ENCODE measurements at places on chromosomes 2 and 18.

GRCh38 chr2:47040651-47041050, 114.5 kb downstream of the STPG4 start:
- DNase-seq: no peak

- DNase-seq: no peak
These were observed 28.5 kb downstream of the ITGB1BP1 start for GRCh38 chr2:9394816-9395215.

GRCh38 chr2:178450524-178450773, 526 bp downstream of the PRKRA start:
- no peak for DNase-seq

DNA sequence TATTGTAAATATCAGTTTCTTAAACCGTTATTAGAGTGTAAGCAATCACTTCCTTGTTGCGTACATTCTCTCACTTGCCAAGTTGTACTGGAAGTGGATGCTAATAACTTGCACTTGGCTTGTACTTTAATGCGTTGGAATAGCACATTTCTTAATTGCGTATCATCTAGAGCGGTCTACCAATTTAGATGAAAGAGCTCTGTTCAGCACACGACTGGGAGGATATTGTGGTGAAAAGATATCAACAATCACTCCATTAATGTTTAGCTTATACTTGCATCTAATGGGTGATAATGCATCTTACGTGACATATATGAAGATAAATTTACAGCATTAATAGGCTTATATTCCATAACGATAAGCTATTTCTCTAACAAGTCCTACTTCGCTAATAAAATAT, 11.7 kb upstream of the TMEFF2 start:
- no peak for DNase-seq

DNA sequence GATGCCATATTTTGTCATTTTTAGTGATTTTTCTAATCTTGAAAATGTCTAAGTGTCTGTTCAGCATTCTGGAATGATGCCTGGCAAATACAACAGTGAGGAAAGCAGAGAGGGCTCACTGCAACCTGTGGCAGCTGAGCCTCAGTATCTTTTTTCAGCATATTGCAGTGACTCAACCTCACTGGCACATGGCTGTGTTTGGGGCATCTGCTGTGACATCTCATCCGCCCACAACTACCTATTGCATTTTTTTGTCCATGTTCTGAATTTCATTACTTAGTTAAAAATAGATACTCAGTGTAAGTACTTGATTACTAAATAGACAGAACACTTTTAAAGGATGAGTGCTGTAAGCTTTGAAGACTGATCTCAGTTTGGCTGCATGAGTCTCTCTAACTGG, 10.7 kb downstream of the BABAM2 start:
- DNase-seq: no peak

GRCh38 chr18:76445275-76445674, 49.8 kb downstream of the ZNF516 start:
- DNase-seq: no peak

DNA sequence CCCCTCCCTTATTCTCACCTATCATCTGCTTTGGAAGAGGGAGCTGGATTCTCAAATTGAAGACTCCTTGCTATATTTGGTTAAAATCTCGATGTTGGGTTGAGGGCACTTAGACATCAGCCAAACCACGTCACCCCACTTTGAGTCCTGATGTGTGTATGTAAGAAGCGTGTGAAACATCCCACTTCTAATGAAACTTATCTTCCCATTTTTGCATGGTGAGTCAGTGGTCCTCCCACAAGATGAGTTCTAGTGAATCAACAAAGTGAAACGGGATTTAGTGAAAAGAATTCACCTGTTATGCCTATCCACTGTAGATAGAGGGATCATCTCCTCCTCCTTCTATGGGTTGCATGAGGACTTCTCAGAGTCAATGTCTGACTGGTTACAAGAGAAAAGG, 51.4 kb upstream of the SPRED2 start:
- DNase-seq: no peak

GRCh38 chr2:164700390-164700789, 79.1 kb upstream of the GRB14 start:
- no peak for DNase-seq

DNA sequence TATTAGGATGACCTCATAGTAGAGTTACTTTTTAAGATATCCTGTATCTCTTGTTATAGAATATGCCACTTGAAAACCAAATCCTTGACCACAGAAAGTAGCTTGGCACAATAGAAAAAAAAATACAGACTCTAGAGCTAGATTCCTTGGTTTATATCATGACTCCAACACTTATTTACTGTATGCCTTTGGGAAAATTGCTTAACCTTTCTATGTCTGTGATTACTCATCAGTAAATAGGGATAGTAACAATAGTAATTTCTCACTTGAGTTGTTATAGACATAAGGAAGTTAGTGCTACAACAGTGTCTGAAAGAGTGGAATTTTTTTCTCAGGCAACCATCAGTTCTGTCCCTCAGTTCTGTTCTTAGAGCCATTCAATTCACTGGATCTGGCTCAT, 193.8 kb downstream of the GULP1 start:
- DNase-seq: no peak

GRCh38 chr2:25256488-25256875, 85.2 kb downstream of the DNMT3A start:
- DNase-seq: no peak

- DNase-seq: no peak
These were observed 27.6 kb upstream of the ASAP2 start for GRCh38 chr2:9178904-9179571.

- DNase-seq: no peak
These were observed 705.9 kb upstream of the ZNF804A start for GRCh38 chr2:183892315-183892941.

DNA sequence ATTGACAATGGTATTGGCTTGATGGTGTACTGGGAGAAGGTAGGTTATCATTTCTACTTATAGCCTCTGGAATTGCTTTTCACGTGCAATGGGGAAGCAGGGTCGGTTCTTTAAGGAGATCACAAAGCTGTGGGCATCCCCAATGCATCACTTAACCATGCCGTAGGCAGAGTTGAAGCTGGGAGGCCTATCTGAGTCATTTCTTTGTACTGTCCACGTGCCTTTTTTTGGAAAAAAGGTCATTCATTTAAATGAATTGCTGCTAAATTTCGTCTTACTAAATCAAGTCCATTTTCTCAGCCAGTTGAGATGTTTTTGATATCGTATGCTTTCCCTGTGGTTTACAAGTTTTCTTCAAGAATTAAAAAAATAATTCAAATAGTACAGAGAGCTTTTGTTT, 17.2 kb upstream of the GYPC start:
- DNase-seq: no peak

DNA sequence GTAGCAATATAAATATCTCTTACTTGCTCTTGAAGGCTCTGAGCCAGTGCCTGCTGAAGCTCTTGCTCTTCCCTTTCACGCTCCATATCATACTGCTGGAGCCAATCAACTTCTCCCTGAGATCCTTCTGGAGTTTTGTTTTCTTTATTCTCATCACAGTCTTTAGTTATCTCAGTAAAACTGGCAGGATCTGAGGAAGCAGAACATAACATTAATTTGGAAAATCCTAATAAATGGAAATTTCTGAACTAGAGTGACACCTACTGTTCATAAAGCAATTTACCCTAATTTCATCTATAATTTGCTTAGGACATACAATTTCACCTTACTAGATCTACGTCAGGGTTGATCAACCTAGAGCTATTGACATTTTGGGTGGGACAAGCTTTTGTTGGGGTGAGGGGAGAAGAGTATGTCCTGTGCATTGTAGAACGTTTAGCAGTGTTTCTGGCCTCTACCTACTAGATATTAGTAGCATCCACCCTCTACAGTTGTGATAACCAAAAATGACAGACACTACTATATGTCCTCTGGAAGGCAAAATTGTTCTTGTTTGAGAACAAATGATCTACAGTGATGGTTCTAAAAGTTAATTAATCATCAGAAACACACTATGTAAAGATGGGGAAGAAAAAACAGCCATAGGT, 47.2 kb downstream of the VIL1 start:
- DNase-seq: no peak

GRCh38 chr2:227183657-227184367, 19.4 kb downstream of the COL4A3 start:
- no peak for DNase-seq

GRCh38 chr2:31877008-31877407, 133.8 kb downstream of the MEMO1 start:
- DNase-seq: no peak

- DNase-seq: no peak
These were observed 188.6 kb upstream of the SH3BP4 start for GRCh38 chr2:234763002-234763873.

DNA sequence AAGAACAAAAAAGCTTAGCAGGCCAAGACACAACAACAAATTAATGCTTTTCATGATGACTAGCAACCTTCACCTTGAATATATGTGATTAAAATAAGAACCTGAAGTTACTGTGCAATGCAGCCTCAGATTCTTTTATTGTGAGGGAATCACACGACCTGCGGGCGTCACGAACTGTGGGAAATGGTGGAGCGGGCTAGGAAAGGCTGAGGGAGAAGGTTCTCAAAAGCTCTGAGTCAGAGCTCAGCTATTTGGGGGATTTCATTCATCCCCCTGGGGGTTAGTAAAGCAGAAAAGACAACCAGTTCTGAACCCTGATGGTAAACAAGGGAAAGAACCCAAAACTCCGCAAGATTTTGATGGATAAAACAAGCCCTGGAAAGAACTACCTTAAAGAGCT, 89.3 kb upstream of the NCKAP5 start:
- no peak for DNase-seq
